ENCODE measurements at places on chromosomes 16 and 17.

DNA sequence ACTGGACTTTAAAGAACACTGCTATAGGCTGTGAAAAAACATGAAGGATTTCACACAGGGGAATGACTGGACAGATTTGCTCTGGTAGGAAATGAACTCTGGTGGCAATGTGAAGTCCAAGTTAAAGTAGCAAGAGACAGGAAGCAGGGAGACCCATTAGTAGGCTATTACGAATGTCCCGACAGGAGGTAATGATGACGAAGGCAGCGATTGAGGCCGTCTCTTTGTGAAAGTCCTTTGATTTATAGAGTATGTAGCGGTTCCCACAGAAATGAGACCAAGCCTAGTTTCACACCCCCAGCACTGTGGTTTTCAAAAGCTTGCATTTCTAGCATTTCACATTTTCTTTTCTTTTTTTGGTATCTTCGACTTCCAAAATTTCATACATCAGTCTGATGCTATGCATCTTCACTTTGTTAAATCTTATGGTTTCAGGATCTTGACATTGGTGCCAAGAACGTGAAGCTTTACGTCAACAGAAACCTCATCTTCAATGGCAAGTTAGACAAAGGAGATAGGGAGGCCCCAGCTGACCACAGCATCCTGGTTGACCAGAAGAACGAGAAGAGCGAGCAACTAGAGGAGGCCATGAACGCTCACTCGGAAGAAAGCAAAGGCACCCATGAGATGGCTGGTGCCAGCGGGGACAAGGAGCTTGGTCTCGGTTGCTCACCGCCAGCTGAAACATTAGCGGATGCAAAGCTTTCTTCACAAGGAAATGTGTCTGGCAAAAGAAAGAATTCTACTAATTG is 189.8 kb downstream of the KATNIP start:
- no peak for DNase-seq

GRCh38 chr16:71564335-71564967 is 12.4 kb downstream of the TAT start:
- no peak for DNase-seq

GRCh38 chr17:76816590-76817135 is 51.5 kb upstream of the MGAT5B start:
- DNase-seq = peak; percentile 65

DNA sequence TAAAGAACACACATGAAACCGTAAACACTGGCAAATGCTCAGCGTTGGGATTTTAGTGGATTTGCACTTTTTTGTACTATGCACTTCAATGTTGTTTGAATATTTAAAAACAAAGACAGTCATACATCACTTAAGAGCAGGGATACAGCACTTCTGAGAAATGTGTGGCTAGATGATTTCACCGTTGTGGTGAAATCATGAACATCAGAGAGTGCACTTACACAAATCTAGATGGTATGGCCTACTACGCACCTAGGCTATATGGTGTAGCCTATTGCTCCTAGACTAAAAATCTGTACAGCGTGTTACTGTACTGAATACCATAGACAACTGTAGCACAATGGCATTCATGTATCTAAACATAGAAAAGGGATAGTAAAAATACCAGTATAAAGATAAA is 37.6 kb upstream of the CNEP1R1 start:
- DNase-seq = no peak

GRCh38 chr16:4693956-4694641 is 737 bp downstream of the NUDT16L1 start:
- peak; percentile 68 for DNase-seq

DNA sequence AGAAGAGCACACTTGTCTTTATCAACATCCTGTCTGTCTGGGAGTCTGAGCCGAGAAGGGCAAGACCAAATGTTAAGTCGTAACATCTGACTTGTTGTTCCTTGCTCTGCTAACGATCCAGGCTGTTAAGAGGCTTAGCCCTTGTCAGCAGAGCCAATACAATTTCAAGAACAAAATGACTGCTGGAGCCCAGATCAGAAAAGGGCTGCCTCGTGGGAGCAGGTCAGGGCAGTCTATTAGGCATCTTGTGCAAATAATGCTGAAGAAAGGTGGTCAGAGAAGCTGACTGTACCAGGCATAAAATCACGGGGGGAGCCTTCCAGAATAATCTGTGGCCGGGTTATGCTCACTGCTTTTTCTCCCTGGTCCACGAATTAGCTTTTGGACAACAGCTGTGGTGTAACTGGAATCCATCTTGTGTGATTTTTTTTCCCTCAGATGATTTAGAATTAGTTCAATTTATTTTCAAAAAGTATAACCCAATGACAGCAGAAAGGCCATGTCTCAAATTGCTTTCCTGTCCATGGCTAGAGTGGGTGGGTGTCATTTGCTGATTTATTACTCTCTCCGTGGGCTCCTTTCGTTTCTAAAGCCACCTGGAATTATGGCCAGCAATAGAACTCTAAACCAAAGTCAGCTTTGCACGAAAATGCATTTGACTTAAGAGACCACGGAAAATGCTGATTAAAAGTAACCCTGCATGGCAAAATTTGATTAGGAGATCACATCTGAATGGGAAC is 221.1 kb upstream of the HSBP1 start:
- no peak for DNase-seq

DNA sequence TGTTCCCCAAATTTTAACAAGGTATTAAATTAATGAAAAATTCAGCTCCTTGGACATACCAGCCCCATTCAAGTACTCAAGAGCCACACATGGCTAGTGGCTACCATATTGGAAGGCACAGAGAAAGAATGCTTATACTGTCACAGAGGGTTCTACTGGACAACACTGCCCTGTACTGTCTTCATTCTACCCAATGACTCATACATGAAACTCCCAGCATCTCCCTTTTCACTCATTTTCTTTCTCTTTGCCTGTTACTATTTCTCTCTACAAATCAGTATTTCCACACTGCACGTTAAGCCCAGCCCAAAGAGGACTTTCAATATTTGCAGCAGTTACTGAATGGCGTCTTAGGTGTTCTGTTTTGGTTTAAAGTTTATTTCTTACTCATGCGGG is 72.1 kb upstream of the RCVRN start:
- DNase-seq = no peak

- DNase-seq = no peak
Observed at GRCh38 chr17:19716108-19717030, at the start of gene SLC47A2. Gene SLC47A2, minus strand, starts transcription at chr17:19716584. Its CDS starts 29 bp downstream, at chr17:19716555.

GRCh38 chr16:1960665-1961630 is 1.6 kb downstream of the NDUFB10 start:
- peak; percentile 77 for DNase-seq

- DNase-seq = peak; percentile 99
Observed at GRCh38 chr17:29613352-29613837, 9.3 kb downstream of the CORO6 start.

- no peak for DNase-seq
Observed at GRCh38 chr16:26729951-26730541, 336.7 kb upstream of the C16orf82 start.

Measured in activated T-cell treated with anti-CD3 and anti-CD28 coated beads, Interleukin-2, amount 50 U/mL, for 24 hours (primary cell).